ENCODE measurements at places on chromosomes 11 and 22. TPM values are rescaled to one million over a fixed set of nuclear protein-coding genes. Genes with fewer than 3 reads are reported as not detected.

ELFN2 gene
- total RNA-seq, result 4.1 TPM

GNG3 gene
- 1.5 TPM for total RNA-seq

TBX1 gene
- total RNA-seq, result 0.34 TPM

GLYATL2 gene
- total RNA-seq, result not detected

RIMBP3B gene
- total RNA-seq, result 0.36 TPM

CHRM1 gene
- total RNA-seq, result 0.11 TPM

GLYATL1 gene
- total RNA-seq, result 0.33 TPM

TPBGL gene
- 0.11 TPM for total RNA-seq

SLC1A2 gene
- total RNA-seq, result 1.9 TPM

SLC22A12 gene
- total RNA-seq, result not detected

DNA sequence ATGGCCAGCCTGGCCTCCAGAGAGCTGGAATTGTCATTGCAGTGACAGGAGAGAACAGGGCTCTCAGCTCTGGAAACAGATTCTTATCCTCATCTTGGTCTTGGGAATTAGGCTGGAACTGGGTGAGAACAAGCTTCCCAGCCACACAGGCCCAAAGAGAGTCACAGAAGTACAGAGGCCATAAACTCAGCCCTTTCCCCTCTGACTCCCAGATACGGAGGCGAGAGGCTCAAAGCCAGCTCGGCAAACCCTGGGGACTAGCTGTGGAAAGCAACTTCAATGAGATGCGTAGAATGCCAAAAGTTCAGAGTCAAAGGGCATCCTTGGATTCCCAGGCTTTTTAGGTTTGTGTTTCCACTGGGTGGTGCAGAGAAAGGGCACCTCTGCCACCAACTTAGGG, 14.3 kb upstream of the ABCC8 start:
- no peak for DNase-seq

- no peak for DNase-seq
Observed at GRCh38 chr11:2434506-2435255, 9.6 kb downstream of the TRPM5 start.

GRCh38 chr22:29701155-29701999, 18.4 kb upstream of the CABP7 start:
- DNase-seq, result no peak

DNA sequence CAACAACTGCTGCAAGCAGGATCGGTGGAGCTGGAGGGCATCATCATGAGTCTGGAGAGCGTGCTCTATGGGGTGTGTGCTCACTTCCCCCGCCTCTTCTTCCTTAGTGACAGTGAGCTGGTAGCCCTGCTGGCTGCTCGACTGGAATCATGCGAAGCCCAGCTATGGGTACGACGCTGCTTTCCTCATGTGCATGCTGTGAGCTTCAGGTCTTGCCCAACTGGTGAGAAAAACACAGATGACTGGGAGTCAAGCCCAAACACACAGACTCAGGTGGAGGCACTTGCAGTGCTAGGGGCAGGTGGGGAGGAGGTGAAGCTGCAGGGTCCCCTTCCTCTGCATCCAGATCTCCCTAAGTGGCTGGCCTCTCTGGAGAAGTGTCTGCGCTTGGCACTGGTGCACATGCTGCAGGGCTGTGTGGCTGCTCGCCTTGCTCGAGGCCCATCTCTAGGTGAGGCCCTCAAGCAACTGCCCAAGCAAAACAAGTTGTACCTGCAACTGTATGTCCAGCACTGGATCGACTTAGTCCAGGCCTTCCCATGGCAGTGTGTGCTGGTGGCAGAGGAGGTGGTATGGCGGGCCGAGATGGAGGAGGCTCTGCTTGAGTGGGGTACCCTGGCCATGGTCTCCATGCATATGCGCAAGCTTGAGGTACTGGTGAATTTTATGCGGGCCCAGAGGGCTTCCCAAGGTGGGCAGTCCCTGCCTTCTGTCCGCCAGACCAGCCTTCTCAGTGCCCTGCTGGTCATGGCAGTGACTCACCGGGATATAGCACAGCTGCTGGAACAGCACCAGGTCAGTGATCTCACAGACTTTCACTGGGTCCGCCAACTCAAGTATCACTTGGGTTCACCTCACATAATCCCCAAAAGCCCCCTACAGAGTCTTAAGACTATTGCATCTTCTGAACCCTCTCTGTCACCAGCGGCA, 48.1 kb downstream of the DNHD1 start:
- DNase-seq, result no peak

- DNase-seq, result no peak
Observed at GRCh38 chr11:21426931-21427330, 757.5 kb downstream of the NELL1 start.

- no peak for DNase-seq
Observed at GRCh38 chr22:43889860-43890253, 2.0 kb downstream of the PNPLA5 start.

DNA sequence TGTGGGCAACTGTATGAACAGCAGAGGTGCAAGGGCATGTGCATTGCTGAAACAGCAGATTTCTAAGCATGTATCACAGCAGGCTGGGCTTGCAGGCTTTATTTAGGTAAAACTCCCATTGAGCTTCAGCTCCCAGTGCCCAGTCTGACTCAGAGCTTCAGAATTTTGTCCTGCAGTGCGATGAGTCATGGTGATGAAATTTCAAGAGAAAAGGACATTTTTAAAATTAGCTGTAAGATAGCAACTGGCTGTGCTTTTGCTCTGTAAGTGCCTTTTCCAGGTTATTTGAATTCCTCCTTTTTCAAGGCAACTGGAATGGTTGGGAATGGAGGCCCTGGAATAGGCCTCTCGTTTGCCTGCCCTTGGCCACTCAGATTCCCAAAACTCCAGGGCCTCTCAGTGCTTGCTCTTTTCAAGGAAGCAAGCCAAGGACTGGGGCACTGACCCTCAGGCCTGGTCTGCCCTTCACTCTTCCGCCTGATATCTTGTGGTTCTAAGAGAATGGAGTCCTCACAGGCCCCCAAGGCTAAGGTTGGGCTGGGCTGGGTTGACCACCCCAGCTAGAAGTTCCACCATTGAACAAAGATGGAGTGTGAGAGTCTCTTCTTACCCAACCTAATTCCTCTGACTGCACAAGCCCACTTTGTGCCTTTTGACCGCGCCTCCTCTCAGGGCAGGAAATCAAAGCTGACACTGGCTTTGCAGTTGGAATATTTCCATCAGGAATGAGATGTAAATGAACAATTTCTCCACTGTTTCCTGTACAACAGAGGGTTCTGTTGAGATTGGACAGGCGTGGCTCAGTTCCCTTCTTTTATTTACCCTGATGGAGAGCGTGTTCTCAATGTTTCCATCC, 59.5 kb upstream of the PRSS23 start:
- peak; percentile 46 for DNase-seq

DNA sequence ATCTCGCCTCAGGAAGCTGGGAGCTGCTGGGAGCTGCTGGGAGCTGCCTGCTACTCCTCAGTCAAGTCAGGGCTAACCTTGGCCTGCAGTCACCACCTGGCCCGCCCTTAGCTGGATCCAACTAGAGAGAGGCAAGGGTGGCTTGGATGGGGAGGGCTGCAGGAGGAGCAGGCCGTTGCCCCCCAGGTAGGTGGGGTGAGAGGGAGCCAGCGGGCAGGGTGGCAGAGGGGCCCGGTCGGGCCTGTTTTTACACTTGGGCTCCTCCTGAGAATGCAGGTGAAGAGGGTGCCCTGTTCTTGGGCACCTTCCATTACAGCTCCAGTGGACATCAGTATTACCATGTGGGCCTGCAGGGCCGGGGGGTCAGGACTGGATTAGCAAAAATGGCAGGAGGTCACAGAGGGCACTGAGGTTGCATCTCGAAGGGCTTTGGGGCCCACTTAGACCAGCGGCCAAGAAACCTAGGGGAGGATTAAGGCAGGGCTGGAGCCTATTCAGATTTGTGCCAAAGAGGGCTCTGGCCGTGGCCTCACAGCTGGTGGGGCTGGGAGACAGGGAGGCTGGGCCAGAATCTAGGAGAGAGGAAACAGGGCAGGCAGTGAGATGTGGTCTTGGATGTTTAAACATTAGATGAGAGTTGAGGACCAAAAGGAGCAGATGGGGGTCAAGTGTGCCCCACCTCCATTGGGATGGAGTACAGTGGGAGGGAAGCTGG, 60.8 kb upstream of the TTLL12 start:
- no peak for DNase-seq

DNA sequence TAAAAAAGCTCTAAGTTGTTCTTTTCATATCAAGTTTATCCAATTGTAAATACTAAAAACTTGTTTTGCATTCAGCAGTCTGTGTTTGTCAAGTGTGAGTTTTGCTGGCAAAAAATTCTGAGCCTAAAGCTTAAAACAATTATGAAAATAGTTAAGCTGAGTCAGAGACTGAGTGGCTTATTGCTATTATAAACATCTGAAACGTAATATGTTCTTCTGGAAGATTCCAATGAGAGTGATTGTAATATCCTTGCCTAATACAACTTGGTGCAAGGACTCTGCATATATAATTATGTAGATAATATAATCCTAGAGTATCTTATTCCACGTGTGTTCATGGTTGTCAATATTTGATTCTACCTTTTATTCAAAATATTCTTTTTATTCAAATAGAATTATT, 14.1 kb upstream of the NUP50 start:
- no peak for DNase-seq

- no peak for DNase-seq
Observed at GRCh38 chr22:24894220-24894975, 52.1 kb downstream of the LHFPL7 start.

All from mesothelial cell of epicardium (in vitro differentiated cells).